ENCODE measurements at places on chromosomes 7 and 10. TPM values are rescaled to one million over a fixed set of nuclear protein-coding genes. Genes with fewer than 3 reads are reported as not detected.

PRSS37 gene
- polyA plus RNA-seq, result not detected

KAT6B gene
- 15.0 TPM for polyA plus RNA-seq

ZNF804B gene
- polyA plus RNA-seq, result 0.04 TPM

LRRC61 gene
- polyA plus RNA-seq, result 33.6 TPM

C10orf105 gene
- 0.07 TPM for polyA plus RNA-seq

IGF2BP3 gene
- polyA plus RNA-seq, result 0.09 TPM

TMEM225B gene
- polyA plus RNA-seq, result 1.4 TPM

CCDC172 gene
- polyA plus RNA-seq, result not detected

SEMA4G gene
- polyA plus RNA-seq, result 14.3 TPM

MKX gene
- polyA plus RNA-seq, result 0.49 TPM

GRCh38 chr7:135980665-135981180 lies 3.6 kb upstream of the MTPN start:
- DNase-seq, result peak; percentile 22

- DNase-seq, result no peak
Observed at GRCh38 chr10:18860631-18861240, 187.9 kb upstream of the MALRD1 start.

GRCh38 chr10:79084972-79085597 lies 16.3 kb downstream of the ZMIZ1 start:
- no peak for DNase-seq

GRCh38 chr7:101206665-101207042 lies 5.8 kb upstream of the MOGAT3 start:
- no peak for DNase-seq

DNA sequence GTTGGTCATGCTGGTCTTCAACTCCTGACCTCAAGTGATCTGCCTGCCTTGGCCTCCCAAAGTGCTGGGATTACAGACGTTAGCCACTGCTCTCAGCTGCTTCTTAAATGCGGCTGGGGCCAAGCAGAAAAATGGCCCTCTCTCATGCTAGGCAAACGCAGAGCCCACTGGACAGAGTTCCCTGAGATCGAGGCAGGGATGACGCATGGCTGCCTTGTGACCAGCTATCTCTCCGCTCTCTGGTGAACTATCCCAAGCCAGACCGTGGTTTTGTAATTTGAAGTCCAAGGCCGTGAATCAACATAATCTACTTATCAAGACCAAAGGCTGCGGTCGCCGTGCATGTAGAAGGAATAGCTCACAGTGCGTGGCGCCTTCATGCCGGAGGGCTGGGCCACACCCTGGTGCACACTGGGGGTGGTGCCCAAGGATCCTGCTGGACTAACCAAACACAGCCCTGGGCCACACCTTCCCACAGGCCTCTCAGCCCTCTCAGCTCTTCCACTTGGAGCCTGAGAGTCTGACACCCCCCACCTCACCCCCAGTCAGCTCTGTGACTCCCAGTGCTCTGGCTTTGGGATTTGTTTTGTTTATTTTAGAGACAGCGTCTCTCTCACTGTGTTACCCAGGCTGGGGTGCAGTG lies 88.1 kb upstream of the CUX1 start:
- peak; percentile 83 for DNase-seq

DNA sequence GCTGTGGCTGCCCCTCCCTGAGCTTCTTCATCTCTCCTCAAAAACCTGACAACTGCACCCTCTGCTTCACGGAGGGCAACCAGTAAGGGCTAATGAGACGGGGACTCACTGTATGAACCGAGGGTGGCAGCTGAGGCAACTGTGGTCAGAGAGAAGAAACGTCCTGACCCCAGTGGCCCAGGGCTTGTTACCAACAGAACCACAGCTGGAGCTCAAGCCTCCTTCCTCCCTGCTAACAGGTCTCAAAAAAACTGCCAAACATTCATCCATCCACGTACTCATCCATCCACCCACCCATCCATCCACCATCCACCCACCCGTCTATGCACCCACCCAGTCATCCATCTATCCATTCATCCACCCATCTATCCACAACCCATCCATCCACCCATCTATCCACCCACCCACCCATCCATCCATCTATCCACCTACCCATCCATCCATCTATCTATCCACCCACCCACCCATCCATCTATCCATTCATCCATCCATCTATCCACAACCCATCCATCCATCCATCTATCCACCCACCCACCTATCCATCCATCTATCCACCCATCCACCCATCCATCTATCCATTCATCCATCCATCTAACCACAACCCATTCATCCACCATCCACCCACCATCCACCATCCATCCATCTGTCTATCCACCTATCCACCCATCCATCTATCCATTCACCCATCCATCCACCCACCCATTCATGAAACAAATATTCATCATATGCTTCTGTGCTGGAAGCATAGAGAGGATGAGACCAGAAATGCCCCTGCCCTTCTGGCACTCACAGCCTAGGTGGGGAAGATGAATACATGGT lies 111.7 kb downstream of the PDGFA start:
- no peak for DNase-seq

- peak; percentile 46 for DNase-seq
Observed at GRCh38 chr7:155796381-155797261, 15.6 kb downstream of the SHH start.

DNA sequence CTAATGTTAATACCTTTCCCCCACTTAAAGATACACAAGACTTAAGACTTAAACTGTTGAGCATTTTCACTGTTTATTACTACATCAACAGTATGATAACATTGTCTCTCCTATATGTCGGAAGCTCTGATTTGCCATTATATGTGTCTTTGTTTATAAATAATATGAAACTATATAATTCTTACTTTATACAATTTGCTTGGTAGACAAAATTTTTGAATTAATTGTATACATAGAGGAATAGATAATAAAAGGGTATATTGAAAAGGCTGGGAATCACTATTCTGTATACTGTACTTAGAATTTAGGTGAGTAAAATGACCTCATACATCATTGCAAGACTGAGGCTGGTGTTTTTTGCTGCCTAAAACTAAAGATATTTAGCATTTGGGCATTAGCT lies 82.1 kb upstream of the HDAC9 start:
- no peak for DNase-seq

DNA sequence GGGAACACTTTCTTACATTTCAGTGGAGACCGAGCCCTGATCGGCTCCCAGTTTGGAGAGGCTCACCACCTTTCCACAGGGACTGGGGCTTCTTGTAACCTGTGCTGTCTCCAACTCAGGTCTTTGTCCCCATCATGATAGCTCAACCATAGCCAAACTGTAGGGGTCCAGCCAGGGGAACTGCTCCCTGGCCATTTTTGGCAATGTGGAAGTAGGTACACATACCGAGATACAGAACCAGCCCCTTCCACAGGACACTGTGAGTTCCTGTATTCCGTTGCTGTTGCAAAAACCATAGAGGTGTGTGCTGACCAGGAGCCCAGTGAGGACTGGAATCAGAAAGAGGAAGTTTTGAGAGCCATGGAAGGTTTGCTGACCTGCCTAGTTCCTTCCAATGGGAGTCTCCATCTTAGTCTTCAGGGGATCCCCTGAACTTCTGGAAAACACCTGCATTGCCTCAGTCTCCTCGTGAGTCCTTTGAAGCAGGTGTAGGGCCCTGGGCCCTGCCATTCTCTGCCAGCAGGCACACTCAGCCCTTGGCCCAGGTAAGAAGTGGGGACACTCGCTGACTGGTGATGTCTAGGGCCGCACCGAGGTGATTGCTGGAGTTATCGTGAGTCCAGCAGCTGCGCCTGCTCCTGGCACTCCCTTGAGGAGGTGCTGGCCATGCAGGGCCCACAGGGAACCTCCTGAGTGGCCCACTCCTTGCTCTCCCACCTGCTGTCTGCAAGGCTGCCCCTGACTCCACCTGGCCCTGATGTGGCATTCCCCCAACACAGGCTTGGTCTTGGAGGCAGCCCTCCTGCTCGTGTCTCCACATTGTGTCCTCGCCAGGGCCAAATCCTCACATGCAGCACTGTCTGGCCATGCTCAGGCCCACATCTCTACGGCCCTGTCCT lies 11.2 kb downstream of the WDFY4 start:
- DNase-seq, result no peak

- no peak for DNase-seq
Observed at GRCh38 chr7:137913985-137914384, 67.2 kb upstream of the DGKI start.

DNA sequence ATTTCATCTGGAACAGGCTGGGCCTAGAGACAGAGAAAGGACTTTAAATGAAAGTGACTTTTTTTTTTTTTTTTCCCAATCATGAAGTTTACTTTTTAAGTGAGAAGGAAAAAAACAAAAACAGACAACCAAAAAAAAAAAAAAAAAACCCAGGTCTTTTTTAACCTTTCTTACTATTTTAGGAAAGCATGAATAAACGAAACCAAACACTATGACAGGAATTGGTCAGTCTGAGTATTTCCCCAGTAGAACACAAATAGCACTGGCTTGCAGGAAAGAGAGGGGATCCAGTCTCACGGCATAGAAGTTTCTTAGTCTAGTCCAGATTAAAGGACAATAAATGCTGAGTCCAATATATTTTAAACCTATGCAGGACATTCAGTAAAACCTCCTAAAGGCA lies 180.5 kb upstream of the CCDC6 start:
- DNase-seq, result no peak

- peak; percentile 40 for DNase-seq
Observed at GRCh38 chr7:106219170-106219569, 65.6 kb downstream of the NAMPT start.
